Stomach (tissue), 19 donors: ENCODE measurements at places on chromosomes 2 and 18. TPM values are rescaled to one million over a fixed set of nuclear protein-coding genes. Genes with fewer than 3 reads are reported as not detected.
A peak's percentile ranks its signal among the peaks of the same experiment; 100 is the strongest.

- H3K4me1 ChIP-seq = peaks cover 66% of the 10 kb centered on the region
- H3K27me3 ChIP-seq = no peaks in the 10 kb centered on the region
- no peak overlapping the region for H3K4me3 ChIP-seq
- DNase-seq = peak; percentile 60
- no peaks in the 10 kb centered on the region for H3K36me3 ChIP-seq
These were observed 2.5 kb upstream of the TET3 start for GRCh38 chr2:73982140-73982617.

The NTSR2 gene
- total RNA-seq = not detected

The CENPA gene
- total RNA-seq = not detected

- H3K4me3 ChIP-seq = no peak overlapping the region
- H3K27me3 ChIP-seq = no peaks in the 10 kb centered on the region
- no peak overlapping the region for H3K27ac ChIP-seq
- H3K36me3 ChIP-seq = no peaks in the 10 kb centered on the region
- peaks cover 13% of the 10 kb centered on the region for H3K4me1 ChIP-seq
These were observed 14.6 kb upstream of the NAPG start for GRCh38 chr18:10511236-10511635.

GRCh38 chr2:98487806-98488189 lies 43.1 kb downstream of the INPP4A start:
- no peak overlapping the region for H3K4me3 ChIP-seq
- H3K27me3 ChIP-seq = no peaks in the 10 kb centered on the region
- H3K4me1 ChIP-seq = peaks cover 95% of the 10 kb centered on the region
- H3K36me3 ChIP-seq = no peaks in the 10 kb centered on the region
- no peak overlapping the region for H3K27ac ChIP-seq

The MC4R gene
- total RNA-seq = 0.73 TPM

The ANKRD44 gene
- total RNA-seq = 11.7 TPM

GRCh38 chr2:230137902-230138539 lies 69.3 kb upstream of the SLC16A14 start:
- no peak overlapping the region for H3K4me3 ChIP-seq
- DNase-seq = no peak
- H3K4me1 ChIP-seq = no peaks in the 10 kb centered on the region
- H3K27me3 ChIP-seq = no peaks in the 10 kb centered on the region

DNA sequence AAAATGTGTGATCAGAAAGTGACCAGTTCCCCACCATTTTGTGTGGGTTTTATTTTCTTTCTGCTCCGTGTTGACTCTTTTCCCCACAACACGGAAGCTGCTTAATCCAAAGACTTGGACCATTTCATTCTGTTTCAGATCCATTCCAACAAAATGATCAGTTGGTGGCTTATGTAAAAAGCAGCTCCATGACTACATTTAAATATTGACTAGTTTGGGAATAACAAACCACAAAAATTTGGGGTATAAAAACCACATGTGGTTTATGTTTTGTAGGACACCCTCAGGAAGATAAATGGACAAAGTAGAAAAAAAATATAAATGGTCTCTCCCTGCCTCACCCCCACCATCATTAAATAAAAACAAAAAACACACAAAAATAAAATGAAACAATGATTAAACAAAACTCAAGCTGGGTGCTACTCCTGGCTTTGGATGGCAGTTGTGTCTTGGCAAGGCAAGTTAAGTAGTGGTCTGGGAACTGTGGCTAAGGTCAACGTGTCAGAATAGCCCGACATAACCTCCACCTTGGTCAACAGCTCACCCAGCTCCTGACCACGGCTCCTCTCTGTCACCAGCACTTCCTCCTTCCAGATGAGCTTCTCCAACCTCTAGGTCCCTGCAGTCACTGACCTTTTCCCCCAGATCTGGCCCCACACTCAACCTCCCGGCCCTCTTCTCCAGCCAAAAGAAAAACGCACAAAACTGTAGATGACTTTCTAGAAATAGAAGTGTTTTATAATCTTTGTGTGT lies 12.8 kb upstream of the WIPF1 start:
- H3K36me3 ChIP-seq = no peaks in the 10 kb centered on the region
- H3K4me1 ChIP-seq = peaks cover 11% of the 10 kb centered on the region

DNA sequence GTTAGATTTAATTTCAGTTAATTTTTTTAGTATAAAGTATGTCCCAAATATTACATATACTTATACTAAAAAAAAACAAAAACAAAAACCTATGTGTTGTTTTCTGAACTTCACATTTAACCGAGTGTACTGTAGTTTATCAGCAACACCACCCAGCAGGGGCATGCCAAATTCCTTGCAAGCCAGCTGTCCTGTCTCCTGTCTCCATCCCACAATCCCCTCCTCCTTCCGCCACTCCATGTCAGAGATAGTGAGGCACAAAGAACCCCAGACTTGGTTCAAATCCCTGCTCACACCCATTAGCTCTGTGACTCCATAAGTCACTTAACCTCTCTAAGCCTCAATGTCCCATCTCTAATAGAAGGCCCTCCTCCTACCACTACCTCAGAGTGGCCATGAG lies 9.4 kb downstream of the CHST10 start:
- no peak overlapping the region for H3K27ac ChIP-seq
- H3K27me3 ChIP-seq = no peaks in the 10 kb centered on the region
- H3K4me3 ChIP-seq = no peak overlapping the region
- peaks cover 44% of the 10 kb centered on the region for H3K36me3 ChIP-seq

DNA sequence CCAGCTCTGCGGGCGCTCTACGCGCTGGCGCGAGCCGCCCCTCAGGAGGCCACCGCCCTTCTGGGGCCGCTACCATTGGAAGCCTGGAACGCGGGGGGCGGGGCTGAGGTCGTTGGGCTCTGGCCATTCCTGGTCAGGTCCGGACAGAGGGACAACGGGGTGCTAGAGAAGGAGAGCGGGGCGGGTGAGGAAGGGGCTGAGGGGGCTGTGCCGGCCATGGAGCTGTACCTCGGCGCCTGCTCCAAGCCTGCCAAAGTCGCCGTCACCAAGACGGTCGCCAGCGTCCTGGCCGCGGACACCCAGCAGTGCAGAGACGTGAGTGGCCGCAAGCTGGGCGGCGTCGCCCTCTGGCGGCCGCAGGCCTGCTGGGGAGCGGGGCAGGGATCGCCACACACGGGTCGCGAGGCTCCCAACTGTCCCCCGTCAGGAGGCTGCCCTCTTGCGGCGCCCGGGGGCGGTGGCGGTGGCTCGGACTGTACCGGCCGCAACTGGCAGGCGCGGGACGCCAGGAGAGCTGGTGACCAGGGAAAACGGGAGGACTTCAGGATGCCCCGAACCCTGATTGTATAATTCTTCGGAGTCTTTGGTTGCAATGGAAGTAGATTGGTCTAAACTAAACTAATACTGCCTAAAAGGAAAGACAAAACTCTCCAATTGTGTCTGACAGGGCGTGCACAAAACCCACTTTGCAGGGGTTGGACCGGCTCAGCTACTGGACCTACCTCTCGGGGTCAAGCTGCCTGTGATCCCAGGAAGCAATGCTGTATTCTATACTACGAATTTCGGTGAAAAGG lies at the start of gene FSIP2:
Gene FSIP2, plus strand, starts transcription at position 126 of the 794 bp plus-strand sequence. Its CDS starts 91 bp downstream, at position 217.
- no peaks in the 10 kb centered on the region for H3K36me3 ChIP-seq
- peaks cover 12% of the 10 kb centered on the region for H3K27me3 ChIP-seq
- no peaks in the 10 kb centered on the region for H3K4me1 ChIP-seq
- no peak within 1 kb of the TSS for H3K27ac ChIP-seq

- H3K27ac ChIP-seq = no peak overlapping the region
- H3K4me3 ChIP-seq = peak overlapping the region; percentile 80
- no peaks in the 10 kb centered on the region for H3K27me3 ChIP-seq
- no peaks in the 10 kb centered on the region for H3K36me3 ChIP-seq
- peaks cover 54% of the 10 kb centered on the region for H3K4me1 ChIP-seq
These were observed 556 bp downstream of the DNMT3A start for GRCh38 chr2:25341011-25341727.

DNA sequence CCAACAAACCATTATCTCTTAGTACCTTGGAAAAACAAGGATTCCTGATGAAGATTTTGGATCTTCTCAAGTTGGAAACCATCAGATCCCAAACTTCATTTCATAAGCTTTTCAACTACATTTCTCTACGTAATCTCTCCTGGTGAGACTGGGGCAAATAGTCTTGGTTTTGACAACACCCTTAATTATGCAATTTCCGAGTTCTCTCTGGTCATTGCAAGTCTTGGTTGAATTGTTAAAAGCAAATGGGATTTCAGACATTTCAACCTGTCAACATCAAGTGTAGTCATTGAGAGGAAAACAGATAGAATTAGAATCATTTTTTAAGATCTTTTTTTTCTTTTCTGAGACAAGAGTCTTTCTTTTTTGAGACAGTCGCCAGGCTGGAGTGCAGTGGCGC lies 26.2 kb downstream of the KLF7 start:
- no peaks in the 10 kb centered on the region for H3K27me3 ChIP-seq
- H3K27ac ChIP-seq = peak overlapping the region; percentile 25
- DNase-seq = no peak
- no peak overlapping the region for H3K4me3 ChIP-seq
- H3K4me1 ChIP-seq = peaks cover 74% of the 10 kb centered on the region
- H3K36me3 ChIP-seq = no peaks in the 10 kb centered on the region

GRCh38 chr2:60821587-60822302 lies 59.6 kb upstream of the REL start:
- no peak for DNase-seq
- H3K36me3 ChIP-seq = no peaks in the 10 kb centered on the region
- H3K4me3 ChIP-seq = no peak overlapping the region
- no peaks in the 10 kb centered on the region for H3K4me1 ChIP-seq
- no peak overlapping the region for H3K27ac ChIP-seq

The CCDC141 gene
- total RNA-seq = 1.2 TPM

- H3K4me3 ChIP-seq = no peak overlapping the region
- H3K27me3 ChIP-seq = no peaks in the 10 kb centered on the region
- DNase-seq = no peak
- H3K27ac ChIP-seq = no peak overlapping the region
These were observed 7.3 kb downstream of the INSIG2 start for GRCh38 chr2:118095610-118096009.

- H3K36me3 ChIP-seq = no peaks in the 10 kb centered on the region
- H3K4me3 ChIP-seq = no peak overlapping the region
- no peaks in the 10 kb centered on the region for H3K4me1 ChIP-seq
- no peak overlapping the region for H3K27ac ChIP-seq
These were observed 33.7 kb downstream of the ABI2 start for GRCh38 chr2:203361922-203362321.

The ABHD1 gene
- not detected for total RNA-seq

The USP40 gene
- total RNA-seq = 52.1 TPM

GRCh38 chr2:39686456-39686855 lies 20.7 kb downstream of the TMEM178A start:
- H3K36me3 ChIP-seq = no peaks in the 10 kb centered on the region
- peaks cover 10% of the 10 kb centered on the region for H3K27me3 ChIP-seq
- H3K27ac ChIP-seq = no peak overlapping the region
- DNase-seq = no peak
- H3K4me1 ChIP-seq = no peaks in the 10 kb centered on the region
- no peak overlapping the region for H3K4me3 ChIP-seq

- no peaks in the 10 kb centered on the region for H3K36me3 ChIP-seq
- no peaks in the 10 kb centered on the region for H3K27me3 ChIP-seq
- no peak overlapping the region for H3K27ac ChIP-seq
These were observed 39.4 kb upstream of the EFHD1 start for GRCh38 chr2:232593982-232594381.

The KCNJ3 gene
- not detected for total RNA-seq

DNA sequence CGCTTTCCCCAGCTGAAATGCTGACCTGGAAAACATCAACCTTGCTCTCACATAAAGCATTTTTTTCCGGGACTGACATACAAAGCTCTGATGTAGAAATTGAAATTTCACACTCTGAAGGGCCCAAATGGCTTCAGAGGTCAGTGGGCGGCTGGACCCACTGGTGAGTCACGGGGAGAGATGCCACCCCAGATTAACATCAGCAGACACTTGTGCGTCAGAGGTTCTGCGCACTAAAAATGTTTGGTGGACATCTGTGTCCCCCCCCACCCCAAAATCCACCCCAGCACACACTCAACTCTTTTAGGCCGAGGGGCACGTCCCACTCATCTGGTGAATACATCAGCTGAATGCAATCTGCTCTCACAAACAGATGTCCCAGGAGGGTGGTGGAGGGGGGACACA lies 208.9 kb downstream of the ASB1 start:
- H3K27me3 ChIP-seq = peaks cover 5% of the 10 kb centered on the region
- no peaks in the 10 kb centered on the region for H3K4me1 ChIP-seq
- no peak for DNase-seq
- H3K27ac ChIP-seq = peak overlapping the region; percentile 34

GRCh38 chr2:97727296-97727695 lies 13.9 kb downstream of the ZAP70 start:
- no peak overlapping the region for H3K27ac ChIP-seq
- H3K4me3 ChIP-seq = no peak overlapping the region
- no peaks in the 10 kb centered on the region for H3K27me3 ChIP-seq
- no peaks in the 10 kb centered on the region for H3K4me1 ChIP-seq
- no peaks in the 10 kb centered on the region for H3K36me3 ChIP-seq
- no peak for DNase-seq

GRCh38 chr2:165913636-165914035 lies 39.9 kb downstream of the TTC21B start:
- no peak overlapping the region for H3K4me3 ChIP-seq
- H3K36me3 ChIP-seq = peaks cover 79% of the 10 kb centered on the region
- no peaks in the 10 kb centered on the region for H3K27me3 ChIP-seq
- H3K27ac ChIP-seq = no peak overlapping the region
- H3K4me1 ChIP-seq = no peaks in the 10 kb centered on the region
- no peak for DNase-seq
